ENCODE measurements at places on chromosomes 2 and 18.

DNA sequence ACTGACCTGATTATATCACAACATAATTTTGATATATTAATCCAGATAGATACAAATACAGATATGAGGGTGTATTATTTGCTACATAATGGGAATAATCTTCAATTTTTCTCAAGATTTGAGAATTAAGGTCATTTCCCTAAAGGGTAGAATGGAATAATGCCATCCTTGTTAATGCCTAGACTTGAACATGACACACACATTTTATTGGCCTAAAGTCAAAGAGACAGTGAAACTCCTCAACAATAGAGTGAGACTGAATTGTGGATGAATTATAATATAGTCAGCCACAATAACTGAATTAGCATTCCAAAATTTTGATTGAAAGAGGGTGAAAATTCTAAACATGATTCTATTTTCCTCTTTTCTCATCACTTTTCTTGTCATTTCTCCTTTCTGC, 506.0 kb upstream of the CDH2 start:
- no peak for DNase-seq

DNA sequence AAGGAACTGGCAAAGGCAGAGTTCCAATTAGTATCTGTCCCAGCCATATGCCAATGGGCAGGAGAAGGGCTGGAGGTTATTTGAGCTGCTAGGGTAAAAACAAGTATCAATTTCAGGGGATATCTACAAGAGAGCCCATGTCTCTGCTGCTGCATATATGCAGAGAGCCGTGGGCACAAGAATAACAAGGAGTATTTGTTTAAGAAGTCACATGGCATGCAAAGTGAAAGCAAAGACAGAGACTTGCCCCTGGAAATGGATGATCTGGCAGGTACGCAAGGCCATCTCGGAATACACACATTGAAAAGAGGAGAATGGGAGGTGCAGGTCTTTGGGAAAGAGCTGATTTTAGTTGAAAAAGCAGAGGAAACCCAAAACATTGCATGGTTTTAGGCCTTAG, 170.6 kb downstream of the EVA1A start:
- DNase-seq, result no peak

- no peak for DNase-seq
These were observed 52.9 kb upstream of the PARD3B start for GRCh38 chr2:204492417-204492816.

DNA sequence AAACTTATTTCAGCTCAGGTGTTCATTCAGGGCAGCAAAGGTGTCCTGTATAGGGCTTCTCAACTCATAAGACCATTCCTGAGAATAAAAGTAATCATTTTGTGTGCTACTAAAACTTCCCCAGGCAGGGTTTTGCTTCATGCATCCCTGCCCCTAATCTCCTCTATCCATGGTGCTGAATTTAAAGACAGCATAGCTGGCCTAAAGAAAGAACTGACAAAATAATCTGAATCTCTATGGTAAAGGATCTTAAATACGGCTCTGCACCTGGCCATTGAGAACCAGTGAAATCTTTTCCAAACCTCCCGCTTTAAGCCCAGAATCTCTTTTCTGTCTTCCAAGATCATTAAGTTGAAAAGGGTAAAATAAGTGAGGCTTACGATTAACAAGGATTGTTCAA, 292.1 kb upstream of the KLHL29 start:
- DNase-seq, result no peak

DNA sequence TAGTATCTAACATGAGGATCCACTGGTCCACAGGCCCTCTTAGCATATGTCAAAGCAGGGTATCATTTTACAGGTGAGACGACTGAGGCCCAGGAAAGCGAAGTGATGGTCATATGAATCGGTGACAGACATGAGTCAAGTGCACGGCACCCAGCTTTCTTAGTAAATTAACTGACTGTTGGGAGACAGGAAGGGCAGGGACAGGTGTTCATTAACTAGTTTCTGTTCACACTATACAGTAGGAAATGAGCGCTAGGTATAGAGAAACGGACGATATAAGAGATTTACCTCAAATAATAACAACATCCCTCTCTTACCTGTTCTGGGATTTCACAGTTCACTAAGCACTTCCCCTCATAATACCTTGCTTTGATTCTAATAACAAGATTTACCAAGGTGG, 1.7 kb upstream of the SMARCAL1 start:
- DNase-seq, result no peak

DNA sequence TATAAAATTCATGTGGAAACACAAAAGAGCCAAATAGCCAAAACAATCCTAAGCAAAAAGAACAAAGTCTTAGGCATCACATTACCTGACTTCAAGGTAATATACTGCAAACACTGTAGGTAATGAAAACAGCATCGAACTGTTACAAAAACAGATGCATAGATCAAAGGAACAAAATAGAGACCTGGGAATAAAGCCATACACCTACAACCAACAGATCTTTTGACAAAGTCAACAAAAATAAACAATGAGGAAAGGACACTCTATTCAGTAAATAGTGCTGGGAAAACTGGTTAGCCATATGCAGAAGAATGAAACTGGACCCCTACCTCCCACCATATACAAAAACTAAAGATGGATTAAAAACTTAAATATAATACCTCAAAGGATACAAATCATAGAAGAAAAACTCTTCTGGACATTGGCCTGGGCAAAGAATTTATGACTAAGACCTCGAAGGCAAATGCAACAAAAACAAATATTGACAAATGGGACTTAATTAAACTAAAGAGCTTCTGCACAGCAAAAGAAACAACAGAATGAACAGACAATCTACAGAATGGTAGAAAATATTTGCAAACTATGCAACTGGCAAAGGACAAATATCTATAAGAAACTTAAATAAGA, 218.0 kb downstream of the PHLPP1 start:
- no peak for DNase-seq

DNA sequence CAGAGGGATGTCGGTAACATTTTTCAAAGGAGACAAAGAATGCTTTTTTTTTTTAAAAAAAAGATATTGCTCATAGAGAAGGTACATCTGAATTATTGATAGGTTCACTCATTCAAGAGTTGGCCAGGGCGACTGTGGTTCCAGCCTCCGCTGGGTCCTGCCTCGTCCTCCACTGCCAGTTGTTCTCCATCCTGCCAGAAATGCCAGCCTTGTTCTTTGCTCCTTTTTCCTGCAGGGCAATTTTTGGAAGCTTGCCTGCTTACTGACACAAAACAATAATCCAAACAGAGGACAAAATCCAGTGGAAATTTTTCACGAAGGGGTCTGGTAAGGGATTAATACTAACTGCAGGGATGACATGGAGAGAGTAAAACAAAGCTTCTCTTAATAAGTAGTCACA, 1113.0 kb downstream of the CBLN2 start:
- no peak for DNase-seq

- no peak for DNase-seq
These were observed 122.3 kb downstream of the CHST9 start for GRCh38 chr18:27062802-27063201.

DNA sequence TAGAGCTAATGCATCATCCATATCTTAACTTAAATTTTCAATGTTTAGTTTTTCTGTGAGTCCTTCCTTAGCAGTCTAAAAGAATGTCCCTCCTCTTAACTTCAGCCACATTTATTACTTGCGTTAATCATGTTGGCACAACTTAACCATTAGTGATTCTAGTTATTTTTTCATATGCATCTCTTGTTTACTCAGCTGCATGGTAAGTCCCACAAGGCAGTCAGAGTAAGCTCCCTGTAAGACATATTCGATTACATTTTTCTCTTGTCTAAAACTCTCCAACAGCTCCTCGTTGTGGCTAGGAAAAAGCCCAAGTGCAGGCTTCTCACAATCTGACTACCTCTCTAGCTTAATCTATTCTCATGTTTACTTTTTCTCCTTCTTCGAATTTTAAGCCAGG, 2045.3 kb upstream of the PIK3C3 start:
- no peak for DNase-seq

DNA sequence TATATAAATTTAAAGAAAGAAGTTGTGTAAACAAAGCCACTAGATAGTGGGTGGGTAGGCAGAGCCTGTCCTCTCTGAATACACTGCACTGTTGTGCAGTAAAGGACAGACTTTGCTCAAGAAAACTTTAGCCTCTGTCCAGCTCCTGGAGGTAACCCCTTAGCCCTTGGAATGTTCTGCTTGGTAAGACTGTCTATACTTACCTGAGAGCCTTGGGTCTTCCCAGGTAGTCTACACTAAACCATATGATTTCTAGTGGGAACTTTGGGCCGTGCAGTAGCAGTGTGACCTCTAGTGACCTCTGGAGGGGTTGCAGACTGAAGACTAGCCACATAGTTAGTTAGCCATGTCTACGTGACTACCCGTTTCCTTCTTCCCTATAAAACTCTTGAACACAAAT, 678.3 kb upstream of the NRXN1 start:
- no peak for DNase-seq

GRCh38 chr2:208820014-208820688, 413.6 kb downstream of the PTH2R start:
- no peak for DNase-seq

- no peak for DNase-seq
These were observed 36.3 kb downstream of the BMP10 start for GRCh38 chr2:68834737-68835376.

DNA sequence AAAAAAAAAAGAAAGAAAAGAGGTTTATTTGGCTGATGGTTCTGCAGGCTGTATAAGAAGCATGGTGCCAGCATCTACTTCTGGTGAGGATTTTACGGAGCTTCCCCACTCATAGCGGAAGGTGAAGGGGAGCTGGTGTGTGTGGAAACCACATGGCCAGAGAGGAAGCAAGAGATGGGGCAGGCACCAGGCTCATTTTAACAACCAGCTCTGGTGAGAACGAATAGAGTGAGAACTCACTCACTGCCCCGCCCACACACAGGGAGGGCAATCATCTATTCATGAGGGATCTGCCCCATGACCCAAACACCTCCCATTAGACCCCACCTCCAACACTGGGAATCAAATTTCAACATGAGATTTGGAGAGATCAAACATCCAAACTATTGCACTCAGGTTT, 68.5 kb downstream of the MOGAT1 start:
- DNase-seq, result no peak

DNA sequence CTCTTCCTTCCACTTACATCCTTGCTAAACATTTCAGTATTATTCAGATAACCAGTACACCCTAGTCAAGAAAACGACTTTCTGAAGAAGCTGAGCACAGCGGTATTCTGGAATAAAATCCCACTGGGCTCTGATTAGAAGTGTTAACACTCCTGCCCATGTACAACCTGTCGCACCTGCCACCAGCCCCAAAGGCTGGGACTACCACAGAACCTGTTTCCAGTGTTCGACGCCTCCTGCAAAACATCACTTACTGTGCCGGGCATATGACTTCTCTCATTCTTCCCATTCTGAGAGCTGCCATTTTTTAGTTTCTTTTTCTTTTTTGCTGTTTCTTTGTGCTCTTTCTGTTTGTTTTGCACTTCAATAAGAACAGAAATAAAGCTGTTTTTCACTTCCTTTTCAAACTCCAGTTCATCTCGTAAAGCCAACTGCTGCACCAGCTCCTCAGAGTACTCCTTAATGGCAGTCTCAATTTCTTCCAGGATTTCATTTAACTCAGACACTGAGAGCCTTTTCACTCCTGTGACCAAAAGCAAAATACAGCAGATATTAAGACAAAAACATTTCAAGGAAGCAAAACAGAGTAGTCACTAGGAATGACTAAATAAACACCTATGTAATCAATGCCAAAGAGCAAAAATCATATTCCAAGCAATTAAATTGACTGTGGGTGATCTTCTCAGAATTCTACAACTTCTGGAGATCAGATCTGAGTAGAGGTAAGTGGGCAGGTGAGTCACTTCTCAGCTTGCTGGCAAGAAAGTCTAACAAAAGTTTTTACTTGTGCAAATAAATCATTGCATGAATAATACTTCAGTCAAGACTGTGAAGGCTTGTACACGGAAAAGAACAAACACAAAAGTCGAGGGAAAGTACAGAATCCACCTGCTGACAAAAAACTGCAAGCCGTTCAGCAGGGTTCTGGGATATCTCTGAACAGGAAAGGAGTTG, 19.3 kb downstream of the FEZ2 start:
- no peak for DNase-seq

GRCh38 chr2:191441496-191442214, 196.5 kb downstream of the MYO1B start:
- no peak for DNase-seq

- no peak for DNase-seq
These were observed 276.3 kb downstream of the EIPR1 start for GRCh38 chr2:3101016-3101942.

GRCh38 chr2:163266772-163267171, 428.2 kb upstream of the KCNH7 start:
- no peak for DNase-seq

DNA sequence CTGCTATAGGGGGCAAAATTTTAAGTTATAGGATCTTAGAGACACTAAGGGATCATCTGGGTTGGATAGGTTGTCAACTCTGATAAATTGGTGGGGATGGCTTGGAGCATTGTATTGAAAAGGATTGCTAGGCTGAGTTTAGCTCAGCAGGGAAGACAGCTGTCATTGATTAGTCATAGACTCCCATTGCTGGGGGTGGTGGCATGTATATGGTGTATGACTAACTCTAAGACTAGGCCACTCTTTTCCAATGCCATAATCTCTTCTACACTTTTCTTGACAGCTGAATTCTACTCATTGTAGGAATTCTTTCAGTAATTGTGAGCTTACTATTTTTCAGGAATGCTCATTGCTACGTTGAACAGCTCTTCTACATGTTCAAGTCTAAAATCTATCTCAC, 81.3 kb upstream of the PELI1 start:
- DNase-seq, result no peak

- no peak for DNase-seq
These were observed 255.1 kb downstream of the EIPR1 start for GRCh38 chr2:3122525-3122924.

GRCh38 chr2:108534584-108535356, 500 bp downstream of the LIMS1 start:
- DNase-seq, result peak; percentile 11

GRCh38 chr2:44005846-44006245, 10.1 kb upstream of the LRPPRC start:
- no peak for DNase-seq

GRCh38 chr2:8892111-8892510, 54.7 kb upstream of the KIDINS220 start:
- no peak for DNase-seq
